ENCODE measurements at places on chromosomes 2 and 18.

DNA sequence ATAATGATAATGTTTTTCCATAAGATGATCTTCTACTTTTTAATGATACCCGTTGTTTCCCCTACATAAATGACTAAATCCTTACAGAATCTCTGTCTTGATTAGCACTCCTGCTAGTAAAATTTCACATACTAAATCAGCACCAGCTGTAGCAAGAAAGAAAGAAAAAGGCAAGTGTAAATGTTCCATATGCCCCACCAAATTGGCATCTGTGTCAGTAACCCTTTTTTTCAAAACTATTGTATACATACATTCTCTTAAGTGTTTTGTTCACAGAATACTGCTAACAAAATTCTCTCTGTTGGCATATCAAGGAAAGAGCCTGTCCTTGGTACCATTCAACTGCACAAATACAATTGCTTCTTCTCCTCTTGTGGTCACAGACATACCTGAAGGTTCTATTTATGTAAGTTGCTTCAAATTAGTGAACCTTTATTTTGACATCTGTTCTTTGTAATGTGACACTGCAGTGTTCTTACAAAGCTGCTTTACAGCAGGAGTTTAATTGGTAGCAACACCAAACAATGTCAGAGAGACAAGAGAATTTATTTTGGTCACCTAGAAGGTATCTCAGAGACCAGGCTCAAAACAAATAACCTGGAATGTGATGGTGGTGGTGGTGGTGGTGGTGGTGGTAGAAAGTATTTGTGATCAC is 641.9 kb downstream of the ZEB2 start:
- no peak for DNase-seq

DNA sequence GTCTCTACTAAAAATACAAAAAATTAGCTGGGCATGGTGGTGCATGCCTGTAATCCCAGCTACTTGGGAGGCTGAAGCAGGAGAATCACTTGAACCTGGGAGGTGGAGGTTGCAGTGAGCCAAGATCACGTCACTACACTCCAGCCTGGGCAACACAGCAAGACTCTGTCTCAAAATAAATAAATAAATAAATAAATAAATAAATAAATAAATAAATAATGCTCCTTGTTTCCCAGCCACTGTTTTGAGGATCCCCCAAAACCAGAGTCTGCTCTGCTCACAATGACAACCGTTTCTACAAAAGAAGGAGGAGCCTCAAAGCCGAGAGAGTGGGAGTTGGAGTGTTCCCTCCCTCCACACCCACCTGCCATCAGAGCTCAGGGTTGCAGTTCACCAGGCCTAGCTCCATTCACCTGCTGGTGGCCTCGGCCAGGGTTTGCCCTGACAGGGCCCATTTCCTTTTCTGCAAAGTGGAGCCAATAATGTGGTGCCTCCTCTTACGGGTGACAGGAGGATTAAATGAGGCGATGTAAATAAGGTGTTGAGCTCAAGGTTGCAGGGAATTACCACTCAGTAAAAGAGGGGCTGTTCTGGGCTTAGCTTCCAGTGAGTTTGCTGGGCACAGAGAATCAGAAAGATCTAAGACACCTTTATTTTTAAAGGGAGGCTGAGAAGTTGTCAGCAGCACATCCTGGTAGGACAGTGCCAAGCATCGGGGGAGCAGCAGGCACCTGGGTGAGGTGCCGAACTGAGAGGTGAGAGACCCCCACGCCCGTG is 25.5 kb downstream of the CRACDL start:
- no peak for DNase-seq

- DNase-seq: no peak
Observed at GRCh38 chr2:162217598-162217997, 25.6 kb downstream of the FAP start.

DNA sequence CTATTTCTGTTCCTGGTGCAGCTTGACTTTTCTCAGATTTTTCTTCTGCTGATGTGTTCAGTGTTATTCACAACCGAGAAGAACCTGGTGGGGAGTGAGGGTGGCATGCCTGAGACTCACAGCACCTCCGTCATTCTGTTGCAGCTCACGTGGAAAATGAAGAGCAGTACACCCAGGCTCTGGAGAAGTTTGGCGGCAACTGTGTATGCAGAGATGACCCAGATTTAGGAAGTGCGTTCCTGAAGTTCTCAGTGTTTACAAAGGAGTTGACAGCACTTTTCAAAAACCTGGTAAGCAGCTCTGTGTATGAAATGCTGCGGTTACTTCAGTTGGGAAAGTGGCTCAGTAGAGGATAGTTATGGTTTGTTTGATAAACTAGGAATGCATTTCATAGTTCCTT is 90.5 kb downstream of the ASAP2 start:
- DNase-seq: no peak

GRCh38 chr2:69382547-69382946 is 4.5 kb downstream of the GFPT1 start:
- DNase-seq: no peak

- DNase-seq: no peak
Observed at GRCh38 chr18:58453913-58454317, 175.0 kb downstream of the ALPK2 start.

- DNase-seq: no peak
Observed at GRCh38 chr18:39375066-39375465, 1809.5 kb upstream of the CELF4 start.

DNA sequence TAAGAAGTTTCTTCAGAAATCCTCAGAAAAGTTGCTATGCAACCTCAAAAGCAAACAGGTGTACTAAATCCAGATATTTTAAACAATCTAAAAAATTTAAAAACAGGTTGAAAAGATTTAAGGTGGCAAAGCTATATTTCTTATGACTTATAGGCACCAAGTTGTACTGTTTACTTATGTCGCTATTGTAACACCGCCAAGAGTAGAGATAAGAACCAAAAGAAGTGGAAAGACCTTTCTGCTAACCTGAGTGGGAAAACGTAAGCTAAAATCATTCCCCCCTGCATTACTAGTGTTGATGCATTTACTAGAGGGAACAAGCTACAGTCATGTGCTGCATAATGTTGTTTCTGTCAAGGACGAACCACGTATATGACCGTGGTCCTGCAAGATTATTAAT is 83.1 kb downstream of the TRIP12 start:
- DNase-seq: no peak

- DNase-seq: no peak
Observed at GRCh38 chr18:62953663-62954062, 238.3 kb downstream of the PHLPP1 start.

DNA sequence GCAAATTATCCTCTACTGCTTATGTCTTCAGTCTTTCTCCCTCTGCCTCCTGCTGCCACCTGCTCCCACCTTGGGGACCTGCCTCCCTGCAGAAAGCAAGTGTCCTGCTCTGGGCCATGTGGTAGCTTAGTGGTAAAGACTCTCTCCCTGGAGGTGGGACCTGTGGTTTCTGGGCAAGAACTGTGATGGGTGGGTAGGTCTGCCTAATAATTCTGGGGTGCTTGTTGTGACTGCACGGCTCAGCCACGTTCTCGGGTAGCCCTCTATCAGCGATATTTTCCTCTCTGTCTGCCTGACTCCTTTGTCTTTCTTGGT is 16.4 kb upstream of the CD28 start:
- DNase-seq: no peak

GRCh38 chr2:6922201-6922656 is 5.0 kb downstream of the RNF144A start:
- DNase-seq: no peak

DNA sequence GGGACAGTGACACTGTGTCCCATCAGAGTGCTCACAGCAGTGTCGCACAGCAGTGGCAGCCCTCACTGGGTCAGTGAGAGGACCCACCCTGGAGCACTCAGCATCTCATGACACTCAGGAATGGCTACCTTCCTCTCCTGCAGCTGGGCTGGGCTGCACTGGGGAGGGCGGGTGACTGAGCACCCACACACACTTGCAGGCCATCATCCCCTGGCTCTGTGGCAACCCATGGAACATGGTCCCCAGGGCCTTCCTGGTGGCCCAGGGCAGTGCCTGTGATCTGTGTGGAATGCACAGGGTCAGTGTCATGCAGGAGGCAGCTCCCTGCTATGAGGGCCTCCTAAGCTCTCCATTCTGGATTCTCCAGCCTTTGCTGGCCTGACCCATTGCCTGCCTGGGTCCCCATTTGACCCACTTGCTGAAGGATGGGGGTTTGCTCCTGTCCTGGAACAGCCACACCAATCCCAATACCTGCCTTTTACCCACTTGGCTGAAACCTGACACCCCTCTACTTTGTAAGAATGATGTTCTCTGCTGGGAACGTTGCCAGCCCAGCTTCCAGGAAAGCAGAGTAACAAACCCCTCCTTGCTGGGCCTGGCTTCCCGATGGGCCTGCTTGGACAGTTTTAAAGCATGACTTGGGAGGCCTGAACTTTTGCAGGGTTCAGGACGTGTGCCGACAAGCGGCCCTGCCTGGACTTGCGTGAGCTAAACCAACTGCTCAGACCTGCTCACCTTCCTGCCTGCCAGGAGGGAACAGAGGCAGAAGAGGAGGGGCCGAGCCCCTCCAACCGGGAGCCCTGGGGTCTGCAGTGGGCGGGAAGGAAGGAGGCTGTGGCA is 13.7 kb downstream of the HS6ST1 start:
- DNase-seq: no peak

GRCh38 chr2:15677141-15677843 is 85.6 kb downstream of the DDX1 start:
- no peak for DNase-seq

DNA sequence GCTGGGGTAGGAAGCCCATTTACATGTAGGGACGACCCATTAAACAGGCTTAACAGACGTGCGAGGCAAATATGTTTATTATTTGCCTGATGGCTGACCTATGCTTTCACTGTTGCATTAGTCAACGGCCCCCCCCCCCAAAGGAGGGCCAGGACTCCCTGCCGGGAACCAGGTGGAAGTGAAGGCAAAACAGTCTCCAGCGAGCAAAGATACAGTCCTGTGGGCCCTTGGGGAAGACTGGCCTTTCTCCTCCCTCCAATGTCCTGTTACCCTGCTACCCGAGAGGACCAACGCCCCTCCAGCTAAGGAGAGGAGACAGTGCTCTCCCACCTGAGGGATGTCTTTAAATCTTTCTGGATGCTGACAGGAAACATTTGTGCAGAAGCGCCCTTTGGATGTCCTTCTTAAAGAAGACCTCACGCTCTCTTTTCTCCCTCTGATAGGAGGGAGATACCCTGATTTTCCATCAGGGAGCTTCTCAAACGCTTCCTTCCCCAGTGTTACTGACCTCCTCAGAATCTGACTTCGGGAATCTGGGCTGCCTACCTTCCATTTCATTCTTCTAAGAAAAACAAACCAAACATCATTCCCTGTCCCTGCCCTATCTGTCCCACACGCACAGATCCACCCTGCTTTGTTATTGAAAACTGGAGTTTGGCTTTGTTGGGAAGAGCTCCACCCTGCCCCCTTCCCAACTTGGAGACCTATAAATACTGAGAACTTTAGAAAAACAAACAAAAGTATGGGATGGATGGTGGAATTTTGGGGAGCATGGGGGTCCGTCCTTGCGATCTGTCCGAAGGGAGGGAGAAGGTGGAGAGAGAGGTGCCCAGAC is 135.9 kb upstream of the SIX3 start:
- DNase-seq: no peak

GRCh38 chr2:209476367-209477208 is 52.7 kb downstream of the MAP2 start:
- DNase-seq: no peak

DNA sequence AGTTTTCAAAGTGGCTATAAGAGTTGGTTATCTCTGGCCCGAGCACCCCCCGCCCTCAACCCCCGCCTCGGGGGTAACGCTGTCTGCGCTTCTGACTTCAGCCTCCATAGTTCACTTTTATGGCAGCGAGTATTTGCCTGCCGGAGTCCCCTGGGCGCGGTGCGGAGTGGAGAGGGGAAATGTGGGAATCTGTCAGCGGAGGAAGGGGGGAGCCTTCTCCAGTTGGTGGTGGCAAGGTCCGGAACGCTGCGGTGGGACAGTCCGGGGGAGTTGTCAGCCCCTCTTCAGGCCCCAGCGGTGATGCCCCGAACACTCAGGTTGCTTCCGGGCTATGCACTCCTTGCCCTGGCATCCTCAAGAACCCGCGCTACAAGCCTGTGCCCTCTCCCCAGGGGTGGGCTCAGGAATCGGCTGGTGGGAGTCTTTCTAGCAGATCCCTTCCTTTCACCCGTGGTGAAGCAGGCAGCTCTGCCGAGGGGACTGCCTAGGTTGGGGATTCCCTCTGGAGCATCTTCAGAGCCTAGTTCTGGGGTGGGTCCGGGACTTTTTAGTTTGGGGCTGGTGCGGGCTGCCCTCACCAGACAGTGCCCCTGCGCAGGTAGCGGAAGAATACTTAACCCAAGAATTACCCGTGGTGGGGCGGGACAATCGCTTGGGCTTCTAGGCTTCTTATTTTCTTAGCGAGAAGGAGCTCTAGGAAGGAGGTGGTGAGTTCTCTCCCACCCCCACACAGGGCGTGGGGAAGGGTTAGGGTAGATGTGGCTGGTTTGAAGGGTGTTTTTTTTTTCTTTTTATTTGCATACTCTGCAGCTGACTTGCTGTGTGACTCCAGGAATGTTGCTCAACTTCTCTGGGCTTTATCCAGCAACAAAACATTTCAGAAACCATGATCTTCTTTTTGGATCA is 1.6 kb downstream of the ATOH8 start:
- no peak for DNase-seq

DNA sequence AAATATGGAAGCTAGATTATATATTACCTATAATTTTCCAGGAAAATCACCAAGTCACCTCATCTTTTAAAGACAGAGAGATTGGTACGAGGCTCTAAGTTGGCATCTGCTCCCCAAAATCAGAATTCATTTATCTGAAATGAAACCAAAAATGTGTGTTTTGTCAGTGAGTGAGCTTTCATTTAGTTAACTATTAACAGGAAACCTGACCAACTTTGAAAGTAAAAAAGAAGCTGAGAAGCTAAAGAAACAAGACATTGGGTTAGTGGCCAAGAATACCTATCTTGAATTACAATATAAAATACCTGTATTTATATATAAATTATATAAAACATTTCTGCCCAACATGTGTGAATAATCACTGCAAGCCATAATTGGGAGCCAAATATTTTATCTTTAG is 1.9 kb downstream of the MPPE1 start:
- no peak for DNase-seq

DNA sequence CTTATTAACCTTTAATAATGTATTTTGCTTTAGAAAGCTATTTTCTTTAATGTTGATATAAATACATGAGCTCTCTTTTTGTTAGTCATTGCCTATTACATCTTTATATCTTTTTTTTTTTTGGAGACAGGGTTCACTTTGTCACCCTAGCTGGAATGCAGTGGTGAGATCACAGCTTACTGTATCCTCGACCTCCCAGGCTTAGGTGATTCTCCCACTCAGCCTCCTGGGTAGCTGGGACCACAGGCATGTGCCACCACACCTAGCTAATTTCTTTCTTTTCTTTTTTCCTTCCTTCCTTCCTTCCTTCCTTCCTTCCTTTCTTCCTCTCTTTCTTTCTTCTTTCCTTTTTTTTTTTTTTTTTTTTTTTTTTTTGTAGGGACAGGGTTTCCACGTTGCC is 15.4 kb downstream of the NAB1 start:
- DNase-seq: no peak

GRCh38 chr2:33139949-33140348 is 193.2 kb downstream of the LTBP1 start:
- DNase-seq: no peak

DNA sequence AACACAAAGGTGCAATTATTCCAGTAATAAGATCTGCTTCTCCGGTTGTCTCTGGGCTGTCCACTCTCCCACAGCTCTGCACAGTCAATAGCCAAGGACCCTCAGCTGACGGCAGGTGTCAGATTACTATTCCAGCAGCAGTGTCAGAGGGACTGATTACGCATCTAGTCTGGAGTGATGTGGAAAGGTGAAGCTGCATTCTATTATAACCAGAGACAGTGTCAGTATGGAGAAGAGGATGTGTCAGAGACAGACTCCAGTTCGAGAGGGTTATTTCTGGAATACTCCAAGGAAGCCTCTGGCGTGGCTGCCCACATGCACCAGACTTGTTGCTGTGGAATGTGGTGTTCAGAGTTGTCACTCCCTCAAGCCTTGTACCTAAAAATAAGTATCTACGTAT is 163.6 kb upstream of the TMEM200C start:
- DNase-seq: no peak

Data from activated T-cell treated with anti-CD3 and anti-CD28 coated beads for 1 hour (primary cell).